ENCODE measurements at places on chromosomes 2 and 18.

GRCh38 chr2:212712466-212712865 lies 173.9 kb upstream of the ERBB4 start:
- DNase-seq: no peak

- DNase-seq: no peak
These were observed 208.5 kb upstream of the NRP2 start for GRCh38 chr2:205473791-205474190.

DNA sequence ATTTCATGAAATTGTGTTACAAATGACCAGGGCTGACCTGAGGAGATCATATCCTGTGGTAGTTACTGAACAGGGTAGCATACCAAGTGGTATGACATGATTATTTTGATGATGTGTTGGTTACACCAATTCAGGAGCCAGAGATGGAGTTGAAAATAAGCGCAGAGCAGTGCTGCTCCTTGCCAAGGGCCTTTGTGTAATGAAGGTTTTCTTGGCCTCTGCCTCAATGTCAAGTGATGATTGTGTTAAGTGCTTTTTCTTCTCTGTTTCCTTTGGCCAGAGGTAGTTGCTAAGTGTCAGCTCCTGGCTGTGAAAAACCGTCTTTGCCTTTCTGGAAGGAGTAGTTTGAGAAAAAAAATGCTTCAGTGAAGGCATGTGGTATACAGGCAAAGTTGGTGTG lies 131.2 kb downstream of the CERS6 start:
- no peak for DNase-seq

DNA sequence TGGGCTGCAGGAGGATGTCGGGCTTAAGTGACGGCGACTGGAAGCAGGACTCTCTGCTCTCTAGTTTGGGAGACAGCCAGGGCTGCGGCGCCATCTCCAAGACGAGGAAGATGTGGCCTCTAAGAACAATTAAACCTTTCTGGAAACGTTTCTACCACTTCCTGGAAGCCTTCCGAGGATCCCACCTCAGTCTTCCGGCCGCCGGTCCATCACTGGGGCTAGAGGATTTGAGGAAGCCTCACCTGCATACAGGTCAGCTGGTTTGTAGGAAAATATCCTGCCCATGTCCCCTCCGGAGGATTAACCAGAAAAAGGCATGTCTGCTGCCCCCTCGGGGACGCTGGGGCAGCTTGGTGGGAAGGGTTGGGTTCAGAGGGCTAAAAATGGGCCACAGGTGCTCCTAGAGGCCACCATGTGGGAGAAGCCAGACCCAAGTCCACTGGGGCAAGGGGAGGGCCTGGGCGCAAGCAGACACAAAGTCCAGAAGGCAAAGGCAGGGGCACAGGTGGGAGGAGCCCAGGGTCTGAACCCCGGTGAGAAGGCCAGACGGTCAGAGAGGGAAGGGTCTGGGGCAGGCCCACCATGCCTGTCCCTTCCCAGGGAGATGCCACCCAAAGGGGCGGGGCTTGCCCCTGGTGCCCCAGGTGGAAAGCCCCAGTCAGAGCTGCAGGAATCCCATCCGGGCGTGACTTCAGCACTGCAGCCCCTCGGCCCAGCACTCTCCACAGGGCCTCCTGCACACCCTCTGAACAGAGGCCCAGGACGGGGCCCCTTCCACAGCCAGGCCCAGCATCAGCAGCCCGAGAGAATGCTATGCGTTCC lies 82.2 kb upstream of the ID2 start:
- no peak for DNase-seq

DNA sequence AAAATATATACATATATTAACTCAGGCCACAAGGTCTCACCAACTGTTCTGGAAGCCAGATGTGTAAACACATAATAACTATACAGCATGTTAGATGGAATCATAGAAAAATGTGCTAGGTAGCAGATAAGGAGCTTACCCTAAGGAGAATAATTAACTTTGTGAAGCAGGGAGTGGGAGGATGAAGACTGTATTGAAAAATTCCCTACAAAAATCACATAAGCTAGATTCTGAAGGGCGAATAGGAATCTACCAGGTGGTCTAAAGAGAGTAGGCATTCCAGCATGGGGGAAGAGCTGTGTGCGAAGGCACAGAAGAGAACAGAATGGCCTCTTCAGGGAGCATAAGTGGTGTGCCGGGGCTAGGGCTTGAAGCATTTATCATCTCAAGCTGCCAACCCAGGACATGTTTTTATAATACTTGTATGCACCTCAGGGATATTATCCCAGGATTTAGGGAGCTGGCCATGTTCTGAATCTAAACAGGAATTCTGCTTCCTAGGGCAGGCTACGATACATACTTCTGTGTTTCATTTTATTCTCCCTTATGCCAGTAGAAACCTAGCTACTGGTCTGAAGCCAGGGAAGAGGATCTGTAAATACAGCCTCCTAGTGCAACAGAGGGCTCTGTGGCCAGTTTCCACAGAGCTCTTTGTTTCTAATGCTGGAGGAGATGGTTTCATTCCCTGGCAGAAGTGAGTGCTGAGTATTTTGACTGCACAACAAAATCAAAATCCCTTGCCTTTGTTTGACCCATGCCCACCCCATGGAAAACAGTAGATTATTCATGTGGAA lies 56.7 kb downstream of the NEMP2 start:
- no peak for DNase-seq

- DNase-seq: no peak
These were observed 206.9 kb downstream of the TNS1 start for GRCh38 chr2:217795706-217796465.

DNA sequence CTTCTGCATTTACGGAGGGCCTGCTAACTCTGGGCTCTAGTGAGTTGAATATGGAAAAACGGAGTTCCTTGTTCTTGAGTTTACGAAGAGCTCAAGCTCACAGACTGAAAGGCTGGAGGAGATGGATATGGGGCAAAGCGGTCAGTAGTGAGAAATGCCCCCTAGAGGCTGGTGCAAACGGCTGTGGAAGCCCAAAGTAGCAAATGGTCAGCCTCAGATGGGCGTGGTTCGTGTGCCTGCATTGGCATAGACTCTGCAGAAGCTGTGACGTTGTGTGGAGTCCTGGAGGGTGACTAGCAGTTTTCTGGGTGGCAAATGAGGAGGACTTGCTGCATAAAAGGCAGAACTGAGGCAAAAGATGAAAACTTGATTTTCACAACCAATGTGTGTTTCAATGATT lies 93.6 kb upstream of the TWIST2 start:
- DNase-seq: no peak

GRCh38 chr2:225670111-225670974 lies 270.8 kb downstream of the NYAP2 start:
- no peak for DNase-seq

DNA sequence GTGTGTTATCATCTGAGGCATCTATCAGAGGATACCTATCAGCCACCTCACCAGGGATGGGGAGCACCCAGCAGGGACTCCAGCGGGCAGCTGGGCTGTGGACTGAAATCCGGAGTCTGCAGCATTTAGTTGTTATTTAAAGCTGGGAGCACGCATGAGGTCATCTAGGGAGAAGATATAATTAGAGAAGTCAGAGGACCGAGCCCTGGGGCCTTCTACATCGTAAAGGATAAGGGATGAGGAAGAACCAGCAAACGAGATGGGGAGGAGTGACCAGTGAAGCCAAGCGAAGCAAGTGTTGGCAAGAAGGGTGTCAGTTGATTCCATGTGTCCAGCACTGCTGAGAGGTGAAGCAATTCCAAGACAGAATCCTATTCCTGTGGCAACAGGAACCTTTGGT lies 70.3 kb downstream of the STEAP3 start:
- DNase-seq: no peak

- DNase-seq: no peak
These were observed 101.7 kb downstream of the NRP2 start for GRCh38 chr2:205783872-205784499.

DNA sequence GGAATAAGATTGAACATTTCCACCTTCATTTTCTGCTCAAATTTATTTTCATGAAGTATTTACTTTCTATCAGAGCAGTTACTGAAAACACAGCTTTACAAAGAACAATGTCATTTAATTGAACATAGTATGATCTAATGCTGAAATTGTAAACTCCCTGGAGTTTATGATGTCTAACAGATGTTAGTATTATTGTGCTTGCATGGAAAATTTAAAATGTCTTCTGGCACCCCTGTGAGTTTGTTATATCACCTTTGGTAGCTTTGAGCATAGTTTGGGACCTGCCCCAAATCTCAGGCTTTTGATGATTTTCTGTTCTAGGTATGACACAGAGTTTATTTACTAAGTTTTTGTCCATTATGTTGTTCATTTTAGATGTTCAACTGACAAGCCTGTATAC lies 28.1 kb downstream of the FAM171B start:
- no peak for DNase-seq

DNA sequence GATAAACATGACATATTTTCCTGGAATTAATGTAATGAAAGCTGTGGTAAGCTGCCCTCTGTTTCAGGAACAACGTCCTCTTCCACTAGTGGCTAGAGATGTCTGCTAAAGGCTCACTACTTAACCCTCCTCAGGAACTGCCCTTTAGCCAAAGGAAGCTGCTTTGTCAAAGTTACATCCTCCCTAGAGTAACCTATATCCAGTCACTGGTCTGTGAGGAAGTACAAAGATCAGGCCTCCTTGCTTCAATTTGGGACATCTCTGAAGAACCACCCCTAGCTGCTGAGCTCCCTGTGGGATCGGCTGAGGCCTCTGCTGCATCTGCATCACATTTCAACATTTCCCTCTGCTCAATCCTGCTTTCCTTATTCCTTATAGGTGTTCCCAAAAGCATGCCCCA lies 107.8 kb downstream of the PRELID3A start:
- DNase-seq: no peak
